ENCODE measurements at places on chromosomes 2 and 18.

GRCh38 chr2:85922199-85922598 is 33.4 kb upstream of the ST3GAL5 start:
- peak; percentile 63 for DNase-seq

DNA sequence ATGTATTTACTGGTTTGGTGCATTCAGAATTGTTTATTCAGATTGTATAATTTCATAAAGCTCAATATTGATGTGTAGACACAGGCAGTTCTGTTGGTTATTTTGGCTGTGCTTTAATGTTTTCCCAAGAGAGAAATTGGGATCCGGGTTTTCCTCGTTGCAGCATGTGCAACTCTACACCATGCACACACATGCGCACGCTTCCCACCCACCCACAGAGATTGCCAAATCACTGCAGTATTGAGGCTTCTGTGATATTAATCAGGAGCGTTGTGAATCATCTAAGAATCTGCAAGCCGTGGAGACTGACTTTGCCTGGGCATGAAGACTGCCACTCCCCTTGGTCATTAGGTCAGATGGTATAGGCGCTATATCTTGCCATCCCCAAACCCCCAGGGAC is 571.5 kb downstream of the SLC4A3 start:
- DNase-seq, result no peak

DNA sequence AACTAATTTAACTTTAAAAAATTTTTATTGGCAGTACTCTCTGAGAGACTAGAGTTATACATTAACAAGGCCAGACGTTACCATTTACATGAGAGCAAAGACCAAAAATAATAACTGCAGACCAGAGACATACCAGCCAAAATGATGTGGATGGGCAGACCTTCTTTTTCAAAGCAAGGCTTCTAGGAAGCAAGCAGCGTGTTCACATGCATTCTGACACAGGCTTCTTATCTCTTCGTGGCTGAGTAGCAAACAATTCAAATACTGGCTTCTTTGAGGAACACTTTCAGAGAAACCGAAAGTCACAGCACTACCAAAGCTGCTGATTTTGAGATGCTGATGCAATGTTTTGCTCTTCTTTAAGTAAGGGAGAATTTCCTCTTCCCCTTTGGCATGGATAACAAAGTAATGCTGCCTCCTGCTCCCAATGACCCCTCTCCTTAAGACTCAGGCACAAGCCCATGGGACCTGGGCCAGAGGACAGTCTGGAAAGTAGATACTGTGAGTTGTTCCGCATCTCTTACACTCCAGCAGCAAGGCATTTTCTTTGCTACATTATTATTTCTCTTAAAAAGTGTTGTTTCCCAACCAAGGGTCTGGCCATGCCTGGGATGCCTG is 181.9 kb downstream of the MREG start:
- no peak for DNase-seq

GRCh38 chr2:236579746-236580315 is 10.2 kb downstream of the ACKR3 start:
- no peak for DNase-seq

DNA sequence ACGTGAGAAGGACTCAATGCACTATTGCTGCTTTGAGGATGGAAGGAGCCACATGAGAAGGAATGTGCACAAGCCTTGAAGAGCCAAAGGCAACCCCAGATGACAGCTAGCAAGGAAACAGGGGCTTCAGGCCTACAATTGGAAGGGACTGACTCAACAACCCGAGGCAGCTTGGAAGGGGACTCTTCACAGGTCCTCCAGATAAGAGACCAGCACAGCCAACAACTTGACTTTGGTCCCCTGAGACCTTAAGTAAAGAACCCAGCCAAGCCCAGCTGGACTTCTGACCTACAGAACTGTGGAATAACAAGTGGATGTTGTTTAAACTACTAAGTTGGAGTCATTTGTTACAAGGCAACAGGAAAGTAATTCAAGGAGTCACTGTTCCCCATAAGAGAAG is 277.2 kb downstream of the SUCLG1 start:
- no peak for DNase-seq

DNA sequence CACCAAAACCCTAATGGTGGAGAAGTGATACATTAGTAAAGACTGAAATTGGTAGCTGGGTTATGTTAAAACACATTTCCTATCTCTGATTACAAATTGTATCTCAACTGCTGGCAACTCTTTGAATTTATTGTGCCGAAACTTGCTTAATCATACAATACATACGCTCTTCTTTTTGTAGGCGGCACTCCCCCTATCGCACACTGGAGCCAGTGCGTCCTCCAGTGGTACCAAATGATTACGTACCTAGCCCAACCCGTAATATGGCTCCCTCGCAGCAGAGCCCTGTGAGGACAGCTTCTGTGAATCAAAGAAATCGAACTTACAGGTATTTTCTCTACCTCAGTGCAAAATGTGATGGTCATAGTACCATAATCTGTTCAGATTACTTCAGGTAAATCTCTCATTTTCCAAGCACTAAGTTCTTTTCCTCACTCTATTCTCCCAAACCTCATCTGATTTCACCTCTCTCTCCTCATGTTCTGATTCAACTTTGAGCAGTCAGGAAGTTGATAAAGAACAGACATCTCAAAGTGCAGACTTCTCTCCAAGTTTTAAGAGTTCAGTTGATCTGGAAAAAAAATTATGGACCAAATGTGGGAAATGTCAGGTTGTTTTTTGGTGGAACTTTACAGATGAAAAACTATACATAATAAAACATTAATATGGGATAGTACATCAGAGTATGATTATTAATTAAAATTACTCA is 66.5 kb downstream of the ABI2 start:
- DNase-seq, result no peak

DNA sequence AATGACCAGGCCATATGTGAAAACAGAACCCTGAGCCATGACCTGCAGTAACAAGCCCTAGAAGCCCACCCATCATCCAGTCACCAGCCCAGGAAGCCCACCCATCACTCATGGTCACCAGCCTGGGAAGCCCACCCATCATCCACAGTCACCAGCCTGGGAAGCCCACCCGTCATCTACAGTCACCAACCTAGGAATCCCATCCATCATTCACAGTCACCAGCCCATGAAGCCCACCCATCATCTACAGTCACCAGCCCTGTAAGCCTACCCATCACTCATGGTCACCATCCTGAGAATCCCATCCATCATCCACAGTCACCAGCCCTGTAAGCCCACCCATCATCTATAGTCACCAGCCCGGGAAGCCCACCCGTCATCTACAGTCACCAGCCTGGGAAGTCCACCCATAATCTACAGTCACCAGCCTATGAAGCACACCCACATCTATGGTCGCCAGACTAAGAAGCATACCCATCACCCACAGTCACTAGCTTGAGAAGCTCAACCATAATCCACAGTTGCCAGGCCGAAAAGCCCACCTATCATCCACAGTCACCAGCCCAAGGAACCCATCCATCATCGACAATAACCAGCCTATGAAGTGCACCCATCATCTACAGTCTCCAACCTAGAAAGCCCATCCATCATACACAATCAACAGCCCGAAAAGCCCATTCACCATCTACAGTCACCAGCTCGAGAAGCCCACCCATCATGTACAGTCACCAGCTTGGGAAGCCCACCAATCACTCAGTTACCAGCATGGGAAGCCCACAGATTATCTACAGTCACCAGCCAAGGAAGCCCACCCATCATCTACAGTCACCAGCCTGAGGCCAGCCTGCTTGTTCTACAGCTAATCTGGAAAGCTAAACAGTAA is 91.9 kb downstream of the TWIST2 start:
- DNase-seq, result no peak

GRCh38 chr2:46012618-46013240 is 284.5 kb upstream of the EPAS1 start:
- DNase-seq, result no peak

DNA sequence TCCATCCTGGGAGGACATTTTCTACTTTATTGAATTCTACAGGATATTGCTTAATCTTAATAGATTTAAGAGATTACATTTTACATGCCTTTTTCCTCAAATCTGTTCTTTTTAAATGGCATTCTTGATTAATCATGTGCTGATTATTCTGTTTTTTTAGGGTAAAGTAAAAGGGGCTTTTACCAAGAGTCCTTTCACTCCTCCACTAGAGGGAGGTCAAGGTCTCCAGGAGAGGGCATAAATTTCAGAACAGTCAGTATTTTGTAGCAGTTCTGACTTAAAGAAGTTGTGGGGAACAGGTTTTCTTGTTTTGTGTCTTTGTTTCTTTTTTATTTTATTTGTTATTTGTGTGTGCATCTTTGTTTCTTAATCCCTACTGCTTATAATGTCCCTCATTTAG is 25.4 kb downstream of the WDR75 start:
- DNase-seq, result peak; percentile 15

- no peak for DNase-seq
These were observed 1.1 kb upstream of the ASAP2 start for GRCh38 chr2:9205486-9205885.

- DNase-seq, result peak; percentile 78
These were observed 420.2 kb upstream of the CHST9 start for GRCh38 chr18:27605107-27605834.

DNA sequence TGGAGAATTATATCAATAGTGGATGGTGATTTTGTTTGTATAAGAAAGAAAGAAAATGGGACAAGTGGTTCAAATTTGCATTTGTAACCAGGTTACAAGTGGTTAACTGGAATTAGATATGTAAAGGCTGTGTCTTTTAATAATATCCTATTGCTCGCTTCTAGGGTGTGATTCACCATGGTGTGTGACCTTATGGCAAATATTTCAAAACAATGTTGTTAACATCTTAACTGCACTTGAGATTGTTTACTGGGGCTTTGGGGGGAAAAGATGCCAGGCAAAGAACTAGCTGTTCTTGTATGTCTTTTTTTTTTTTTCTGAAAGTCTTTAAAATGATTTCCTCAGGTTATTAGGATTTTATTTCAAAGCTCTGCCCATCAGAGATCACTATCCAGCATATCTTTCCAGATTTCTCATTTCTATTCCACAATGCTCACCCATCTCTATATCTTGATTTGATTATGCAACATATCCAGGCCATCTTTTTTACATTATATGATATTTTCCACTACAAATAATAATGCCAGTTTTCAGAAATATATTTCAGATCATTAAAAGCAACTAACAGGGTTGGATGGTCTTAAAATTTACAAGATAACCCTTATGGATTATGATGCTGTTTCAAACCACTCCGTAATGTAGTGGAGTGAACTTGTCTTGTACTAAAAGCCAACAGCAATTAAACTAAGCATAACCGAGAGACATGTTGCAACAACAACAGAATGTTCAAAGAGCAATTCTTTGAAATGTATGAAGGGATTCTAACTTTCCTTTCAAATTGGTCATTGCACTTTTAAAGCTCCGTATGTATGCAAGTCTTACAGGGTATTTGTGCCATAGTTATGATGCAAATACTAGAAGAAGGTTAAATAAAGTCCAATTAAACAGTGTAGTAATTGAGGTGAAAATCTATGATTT is 341.5 kb upstream of the ETAA1 start:
- DNase-seq, result peak; percentile 7

- DNase-seq, result no peak
These were observed 294.3 kb downstream of the PTGR3 start for GRCh38 chr18:74914648-74915047.

DNA sequence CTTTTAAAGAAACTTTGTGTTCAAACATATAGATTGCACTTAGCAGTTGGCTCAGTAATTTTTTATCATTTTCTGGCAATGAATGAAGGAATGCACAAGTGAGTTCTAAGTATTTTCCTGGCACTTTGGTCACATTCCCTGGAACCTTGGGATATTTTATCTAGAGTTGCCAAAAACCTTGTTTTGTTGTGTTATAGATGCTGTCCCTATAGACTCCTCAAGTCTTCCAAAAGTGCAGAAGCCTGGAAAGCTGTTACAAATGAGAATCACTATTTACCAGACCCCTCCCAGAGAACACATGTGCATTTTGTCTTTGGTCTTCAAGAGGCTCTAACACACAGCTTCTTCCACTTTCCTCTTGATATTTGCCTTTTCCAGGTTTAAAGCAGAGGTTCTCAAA is 108.3 kb downstream of the RND3 start:
- DNase-seq, result no peak

GRCh38 chr2:100018341-100019193 is 123.8 kb downstream of the AFF3 start:
- DNase-seq, result peak; percentile 78

- no peak for DNase-seq
These were observed 151.9 kb upstream of the RND3 start for GRCh38 chr2:150639383-150639782.

- DNase-seq, result no peak
These were observed 554.5 kb downstream of the STK39 start for GRCh38 chr2:167692936-167693335.

DNA sequence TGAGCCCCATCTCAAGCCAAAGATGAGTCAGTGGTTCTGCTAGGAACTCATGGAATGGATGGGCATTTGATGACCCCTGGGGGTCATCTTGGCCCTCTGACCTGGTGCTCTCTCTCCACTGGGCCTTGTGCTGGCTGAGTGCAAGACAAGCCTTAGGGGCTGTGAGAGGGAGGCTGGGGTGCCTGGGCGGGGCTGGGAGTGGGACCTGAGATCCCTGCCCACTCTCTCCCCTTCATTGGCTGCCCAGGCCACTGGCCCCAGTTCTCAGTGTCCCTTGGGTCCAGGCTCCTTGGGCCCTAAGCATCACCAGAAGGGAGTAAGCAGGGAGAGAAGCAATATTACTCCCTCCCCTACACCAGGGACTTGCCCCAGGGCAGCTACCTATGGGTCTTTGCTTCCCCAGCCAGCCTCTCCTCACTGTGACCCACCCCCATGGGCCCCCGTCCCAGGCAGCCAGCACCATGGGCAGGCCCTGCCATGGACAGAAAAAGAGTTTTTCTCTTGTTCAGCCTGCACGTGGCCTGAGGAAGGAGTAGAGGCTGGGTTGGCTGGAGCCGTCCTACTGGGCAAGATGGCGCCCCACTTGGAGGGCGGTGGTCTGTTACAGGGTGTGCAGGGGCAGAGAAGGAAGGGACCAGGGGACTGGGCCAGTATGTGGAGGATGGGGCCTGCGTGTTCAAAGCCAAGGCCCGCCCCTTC is 33.6 kb downstream of the ATOH8 start:
- no peak for DNase-seq

- DNase-seq, result no peak
These were observed 84.7 kb upstream of the TMEM200C start for GRCh38 chr18:5979971-5980457.

DNA sequence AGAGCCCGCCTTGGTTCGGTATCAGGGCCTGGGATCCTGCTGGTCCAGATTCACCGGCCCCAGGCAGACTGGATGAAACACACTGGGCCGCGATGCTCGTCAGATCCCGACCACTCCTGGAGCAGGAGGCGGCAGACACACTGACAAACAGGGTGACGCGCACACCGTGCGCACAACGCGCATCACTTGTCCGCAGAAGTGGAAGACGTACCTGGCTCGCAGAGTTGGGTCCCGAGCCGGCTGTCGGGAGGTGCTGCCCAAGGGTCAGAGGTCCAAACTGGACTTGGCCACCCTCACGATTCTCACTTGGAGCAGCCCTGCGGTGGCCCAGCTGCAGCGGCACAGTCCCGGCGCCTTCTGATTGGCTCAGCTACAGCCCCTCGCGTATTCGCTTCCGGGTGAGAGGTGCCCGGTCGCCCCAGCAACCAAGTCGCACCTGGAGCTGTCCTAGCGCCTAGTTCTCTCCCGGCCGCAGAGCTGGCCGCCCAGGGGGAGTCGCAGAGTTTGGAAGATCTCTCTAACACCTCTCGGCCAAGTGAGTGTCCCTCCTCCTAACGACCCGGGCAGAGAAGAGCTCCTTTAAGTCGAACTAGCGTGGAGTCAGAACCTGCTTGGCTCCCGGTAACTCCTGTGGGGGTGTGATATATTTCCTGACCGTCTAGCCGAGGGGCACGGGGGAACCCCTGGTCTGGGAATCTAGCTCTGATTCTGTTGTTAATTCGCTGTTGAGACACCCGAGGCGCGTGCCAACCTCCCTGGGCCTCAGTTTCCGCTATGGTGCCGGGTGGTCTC is at the start of the genes DHX57 and MORN2:
TSS of gene DHX57 (minus strand) at position 359 of the 792 bp plus-strand sequence. CDS start 7,529 bp downstream, outside the sequence.
TSS of gene MORN2 (plus strand) at position 401 of the 792 bp plus-strand sequence.
- DNase-seq, result peak; percentile 85
